Daoy (cell line): ENCODE measurements at places on chromosomes 6 and 20. TPM values are rescaled to one million over a fixed set of nuclear protein-coding genes. Genes with fewer than 3 reads are reported as not detected.

The EZR gene
- total RNA-seq, result 314 and 325 TPM in 2 replicates

The SAMD5 gene
- 2.0 and 2.7 TPM in 2 replicates for total RNA-seq

The LY6G6F gene
- not detected in 2 replicates for total RNA-seq

The MROH8 gene
- total RNA-seq, result 0.11 TPM in 1 of 2 replicates, not detected in the other

The ADGRG6 gene
- 2.2 and 15.3 TPM in 2 replicates for total RNA-seq

The FRK gene
- 0.21 and 0.57 TPM in 2 replicates for total RNA-seq

The DLGAP4 gene
- total RNA-seq, result 12.9 and 17.2 TPM in 2 replicates

The IL17A gene
- total RNA-seq, result not detected in 2 replicates

The ELOVL2 gene
- 11.3 and 11.5 TPM in 2 replicates for total RNA-seq

The DEF6 gene
- 20.0 and 23.6 TPM in 2 replicates for total RNA-seq

The BACH2 gene
- 0.46 and 0.60 TPM in 2 replicates for total RNA-seq

The HAO1 gene
- not detected in 2 replicates for total RNA-seq

The HLA-DRB1 gene
- total RNA-seq, result 0.34 and 0.63 TPM in 2 replicates

The IMPG1 gene
- not detected in 2 replicates for total RNA-seq

The PNRC1 gene
- total RNA-seq, result 9.8 and 14.8 TPM in 2 replicates

The CD93 gene
- under 0.01 TPM in 1 of 2 replicates, not detected in the other for total RNA-seq

The ENPP4 gene
- 18.7 and 19.6 TPM in 2 replicates for total RNA-seq

The HTR1E gene
- total RNA-seq, result not detected in 2 replicates

The GTSF1L gene
- not detected in 2 replicates for total RNA-seq

The POM121L2 gene
- not detected in 2 replicates for total RNA-seq

The POPDC3 gene
- total RNA-seq, result 26.3 and 33.3 TPM in 2 replicates

The PAQR8 gene
- 4.1 and 4.2 TPM in 2 replicates for total RNA-seq

The TUBB2B gene
- total RNA-seq, result 104 TPM in 2 replicates

The SPATS1 gene
- total RNA-seq, result not detected in 2 replicates

The BHLHE23 gene
- total RNA-seq, result not detected in 2 replicates

The PNLDC1 gene
- 0.06 TPM in 1 of 2 replicates, not detected in the other for total RNA-seq

The SIM1 gene
- 0.51 and 0.77 TPM in 2 replicates for total RNA-seq

The CCR6 gene
- not detected in 2 replicates for total RNA-seq

The KCNK17 gene
- total RNA-seq, result not detected in 2 replicates

The C20orf204 gene
- total RNA-seq, result 1.1 and 1.8 TPM in 2 replicates

The MDFI gene
- total RNA-seq, result 45.7 and 53.7 TPM in 2 replicates

The PROKR2 gene
- not detected in 2 replicates for total RNA-seq

The GFRA4 gene
- not detected in 2 replicates for total RNA-seq

The C6orf52 gene
- 2.7 and 13.0 TPM in 2 replicates for total RNA-seq

The DYNLT2 gene
- 1.8 and 2.3 TPM in 2 replicates for total RNA-seq

The TFAP2A gene
- total RNA-seq, result 4.5 and 5.6 TPM in 2 replicates

The NOX3 gene
- total RNA-seq, result not detected in 2 replicates

The ACTR5 gene
- total RNA-seq, result 13.3 and 14.9 TPM in 2 replicates

The SLC22A3 gene
- total RNA-seq, result 0.77 and 1.8 TPM in 2 replicates

The GSTA1 gene
- not detected in 2 replicates for total RNA-seq
